ELR (cell line): ENCODE measurements at places on chromosomes 1 and 21.

- DNase-seq, result no peak
Observed at GRCh38 chr21:31923756-31924155, 50.9 kb downstream of the HUNK start.

DNA sequence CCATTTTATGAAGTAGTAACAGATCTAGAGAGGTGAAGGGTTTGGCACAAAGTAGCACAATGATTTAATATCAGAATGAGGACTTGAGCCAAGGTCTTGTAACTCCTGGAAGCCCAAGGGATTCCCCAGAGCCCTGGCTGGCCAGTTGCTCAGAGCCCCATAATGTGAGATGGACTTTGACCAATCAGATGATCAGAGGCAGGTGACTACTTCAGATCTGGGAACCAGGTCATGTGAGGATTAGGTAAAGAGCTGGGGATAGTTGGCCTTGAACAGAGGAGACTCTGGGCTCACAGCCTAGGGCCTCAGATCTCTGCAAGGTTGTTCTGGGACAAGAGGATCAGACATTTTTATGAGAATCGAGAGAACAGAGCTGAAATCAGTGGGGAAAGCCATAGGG, 18.9 kb downstream of the SHISAL2A start:
- DNase-seq, result no peak

DNA sequence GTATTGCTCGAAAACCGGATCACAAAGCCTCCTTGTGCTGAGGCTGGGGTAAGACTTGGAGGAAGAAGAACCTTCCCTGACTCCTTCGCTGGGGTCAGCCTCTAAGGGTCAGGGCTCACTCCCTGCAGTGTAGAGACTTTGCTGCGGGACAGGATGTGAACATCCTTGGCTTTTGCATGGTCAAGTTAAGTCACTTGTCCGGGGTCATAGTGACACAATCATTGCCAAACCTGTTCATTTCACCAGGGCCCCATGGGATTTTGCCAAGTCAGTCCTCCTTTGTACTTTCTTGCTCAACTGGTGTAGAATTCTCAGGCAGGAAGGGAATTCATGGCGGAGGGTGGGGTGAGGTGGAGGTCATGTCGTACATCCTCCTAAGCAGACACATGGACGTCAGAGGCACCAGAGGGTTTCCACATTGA, 24.7 kb upstream of the IL10 start:
- DNase-seq, result no peak

DNA sequence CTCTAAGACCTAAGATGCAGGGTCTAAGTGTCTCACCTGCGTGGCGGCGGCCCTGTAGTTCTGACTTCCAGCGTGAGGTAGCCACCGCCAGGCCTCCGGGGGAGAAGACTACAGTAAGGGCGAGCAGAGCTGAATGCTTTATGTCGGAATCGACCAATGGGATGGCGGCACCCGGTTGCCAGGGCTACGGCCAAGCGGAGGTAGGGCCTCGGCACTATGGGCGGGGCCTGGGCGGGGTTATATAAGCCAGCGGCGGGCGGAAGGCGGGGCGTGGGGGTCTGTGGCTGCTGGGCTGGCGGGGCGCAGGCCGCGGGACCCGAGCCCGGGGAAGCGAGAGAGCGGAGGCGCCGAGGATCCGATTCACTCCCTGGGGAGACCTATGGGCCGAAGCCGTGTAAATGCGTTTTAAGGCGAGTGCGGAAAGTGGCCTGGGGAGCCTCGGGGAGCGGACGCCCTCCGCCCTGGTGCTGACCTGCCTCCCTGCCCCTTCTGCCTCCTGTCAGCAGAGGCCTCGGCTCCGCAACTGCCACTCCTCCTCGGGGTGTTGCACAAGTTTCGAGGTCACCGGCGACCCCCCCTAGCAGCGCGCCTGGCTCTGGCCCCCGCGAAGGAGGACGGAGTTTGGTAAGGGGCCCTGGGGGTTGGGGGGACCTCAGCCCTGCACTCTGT, at the start of gene AZIN2:
AZIN2 (plus strand) TSS at position 269 of the 669 bp plus-strand sequence. CDS start 1,097 bp downstream, outside the sequence.
- peak; percentile 96 for DNase-seq

- DNase-seq, result no peak
Observed at GRCh38 chr1:220233927-220234326, 38.3 kb downstream of the RAB3GAP2 start.

DNA sequence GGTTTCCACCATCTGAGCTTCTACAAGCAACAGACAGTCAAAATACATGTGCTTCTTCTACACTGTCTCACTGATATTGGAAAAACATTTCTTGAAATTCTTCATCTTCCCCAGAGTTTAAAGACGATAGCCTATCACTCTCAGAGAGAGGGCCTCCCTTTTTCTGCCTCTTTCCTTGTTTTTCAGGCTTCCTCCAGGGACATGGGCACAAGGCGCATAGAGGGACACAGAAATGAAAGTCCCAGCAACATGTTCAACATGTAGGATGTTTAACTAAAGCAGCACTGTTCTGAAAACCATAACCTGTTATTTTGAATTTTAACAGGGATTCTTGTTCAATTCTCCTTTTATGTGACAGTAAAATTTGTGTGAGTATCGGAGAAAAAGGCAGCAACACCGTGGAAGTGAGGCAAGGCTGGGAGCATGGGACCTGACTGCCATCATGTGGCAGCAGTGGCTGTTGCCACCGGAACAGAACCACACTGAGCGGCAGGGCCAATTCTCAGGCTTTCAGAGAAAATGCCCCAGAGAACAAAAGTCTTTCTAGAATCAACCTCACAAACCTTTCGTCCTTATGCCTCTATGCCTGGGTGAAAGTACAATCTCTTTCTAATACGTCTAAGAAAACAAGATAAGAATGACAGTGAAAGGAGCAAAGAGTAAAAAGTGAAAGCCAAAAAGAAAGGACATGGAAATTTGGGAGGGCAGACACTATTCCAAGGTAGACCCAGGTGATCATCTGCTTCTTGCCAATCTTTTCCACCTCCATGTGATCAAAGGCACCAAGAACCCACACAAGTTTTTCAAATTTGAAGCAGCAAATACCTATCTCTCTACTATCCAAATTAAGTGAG, 54.5 kb downstream of the PCNX2 start:
- peak; percentile 33 for DNase-seq

DNA sequence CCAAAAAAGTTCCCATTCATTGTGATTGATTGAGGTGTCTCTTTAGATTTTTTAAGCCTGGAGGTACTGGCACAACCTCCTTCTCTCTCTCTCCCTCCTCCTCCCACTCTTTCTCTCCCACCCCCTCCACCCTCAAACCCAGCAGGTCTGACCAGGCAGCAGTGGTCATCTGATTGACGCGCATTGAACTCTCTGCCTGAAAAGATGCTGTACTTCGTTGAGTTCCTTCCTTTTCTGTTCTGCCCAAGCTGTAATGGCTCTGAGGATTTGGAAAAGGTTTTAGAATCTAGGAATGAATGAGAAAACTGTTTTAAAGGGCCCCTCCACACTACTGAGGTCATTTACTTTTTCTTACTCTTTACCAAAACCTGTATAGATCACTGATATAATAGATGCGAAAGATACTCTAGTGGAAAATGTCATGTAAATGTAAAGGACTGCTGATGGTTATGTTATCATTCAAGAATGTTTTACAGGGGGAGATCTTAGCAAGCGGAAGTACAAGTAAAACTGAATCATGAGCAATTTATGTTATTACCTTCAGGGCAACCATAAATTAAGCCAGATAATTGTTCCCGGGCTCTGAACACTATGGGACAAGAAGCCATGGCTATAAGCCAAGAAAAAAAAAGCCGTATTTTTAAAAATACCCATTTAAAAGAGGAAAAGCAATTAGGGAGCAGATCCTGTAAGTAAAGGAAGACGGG, 25.2 kb upstream of the DYRK1A start:
- DNase-seq, result peak; percentile 89

DNA sequence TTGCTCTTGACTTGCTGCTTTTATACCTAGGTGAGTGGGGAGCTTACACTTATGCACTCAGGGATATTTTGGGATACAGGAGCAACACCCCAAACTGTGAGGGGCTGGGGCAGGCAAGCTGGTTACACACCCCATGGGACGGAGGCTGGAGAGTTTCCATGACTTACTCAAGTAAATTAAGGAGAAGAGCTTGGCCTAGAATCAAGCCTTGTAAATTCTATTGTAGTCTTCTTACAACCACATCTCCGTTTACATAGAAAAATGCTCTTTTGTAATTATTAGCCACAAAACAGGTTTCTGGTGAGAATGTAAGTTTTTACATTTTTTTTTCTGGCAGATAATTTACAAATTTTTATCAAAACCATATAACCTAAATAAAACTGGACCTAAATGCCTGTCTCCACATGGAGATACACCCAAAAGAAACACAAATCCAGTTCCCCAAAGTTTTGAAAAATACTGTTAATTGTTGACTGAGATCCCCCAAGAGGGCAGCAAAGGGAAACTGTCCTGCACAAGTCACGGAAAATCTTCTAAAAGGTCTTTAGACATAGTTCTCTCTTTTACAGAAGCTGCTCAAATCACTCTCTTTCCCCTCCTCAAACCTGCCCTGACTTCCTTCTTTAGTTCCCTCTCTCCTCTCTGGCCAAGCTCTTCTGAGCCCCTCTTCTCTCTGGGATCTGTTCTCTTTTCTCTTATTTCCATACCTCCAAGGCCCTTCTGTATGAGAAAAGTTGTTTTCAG, 134.0 kb downstream of the HIVEP3 start:
- no peak for DNase-seq

DNA sequence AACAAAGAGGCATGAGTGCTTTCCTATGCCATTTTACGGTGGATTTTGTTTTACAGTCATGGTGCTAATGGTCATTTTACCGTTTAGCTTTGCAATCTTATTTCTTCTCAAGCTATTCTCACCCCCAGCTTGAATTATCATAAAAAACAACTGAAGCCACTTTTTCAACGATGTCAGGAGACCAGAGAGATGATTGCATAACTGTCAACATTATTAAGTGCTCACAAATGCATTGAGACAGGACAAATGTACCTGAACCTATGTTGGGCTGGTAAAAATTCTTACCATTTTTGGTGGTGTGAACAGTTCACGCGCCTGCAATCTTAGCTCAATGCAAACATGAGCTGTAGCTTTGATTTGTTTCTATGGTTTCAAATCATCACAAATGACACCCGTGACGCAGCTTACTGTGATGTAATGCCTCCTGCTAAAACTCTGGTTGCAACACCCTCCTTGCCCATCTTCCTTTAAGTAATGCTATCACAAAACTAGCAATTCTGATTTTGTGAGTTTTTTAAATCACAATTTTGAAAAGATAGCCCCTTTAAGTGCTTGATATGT, 104.4 kb downstream of the UCHL5 start:
- DNase-seq, result no peak

DNA sequence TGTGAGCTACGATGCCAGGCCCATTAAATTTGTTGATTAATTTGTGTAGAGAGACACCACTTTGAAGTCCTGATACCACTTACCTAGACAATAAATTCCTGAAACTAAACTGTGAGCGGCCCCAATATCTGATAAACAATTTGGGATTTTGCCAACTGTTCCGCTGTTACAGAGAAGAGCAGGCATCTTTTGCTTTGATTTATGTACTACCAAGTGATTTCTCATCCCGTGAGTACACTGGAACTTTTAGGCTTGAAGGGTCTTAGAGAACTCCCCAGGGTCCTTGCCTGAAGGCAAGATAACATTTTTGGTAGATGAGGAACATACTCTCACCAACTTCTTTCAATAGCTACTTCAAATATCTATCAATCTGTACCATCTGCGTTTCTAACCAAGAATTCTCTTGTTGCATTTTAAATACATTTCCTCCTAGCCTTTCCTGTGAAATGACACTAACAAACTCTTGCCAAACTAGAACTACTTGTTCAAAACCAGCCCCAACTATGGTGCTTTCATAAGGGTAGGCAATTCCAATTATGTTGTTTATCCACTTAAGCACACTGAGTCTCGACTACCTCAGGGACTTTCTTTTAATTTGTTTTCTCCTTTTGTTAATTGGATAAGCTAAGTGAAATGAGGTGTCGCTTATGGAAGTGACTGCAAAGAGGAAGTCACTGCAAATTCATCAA, 23.2 kb upstream of the SLC30A1 start:
- no peak for DNase-seq

DNA sequence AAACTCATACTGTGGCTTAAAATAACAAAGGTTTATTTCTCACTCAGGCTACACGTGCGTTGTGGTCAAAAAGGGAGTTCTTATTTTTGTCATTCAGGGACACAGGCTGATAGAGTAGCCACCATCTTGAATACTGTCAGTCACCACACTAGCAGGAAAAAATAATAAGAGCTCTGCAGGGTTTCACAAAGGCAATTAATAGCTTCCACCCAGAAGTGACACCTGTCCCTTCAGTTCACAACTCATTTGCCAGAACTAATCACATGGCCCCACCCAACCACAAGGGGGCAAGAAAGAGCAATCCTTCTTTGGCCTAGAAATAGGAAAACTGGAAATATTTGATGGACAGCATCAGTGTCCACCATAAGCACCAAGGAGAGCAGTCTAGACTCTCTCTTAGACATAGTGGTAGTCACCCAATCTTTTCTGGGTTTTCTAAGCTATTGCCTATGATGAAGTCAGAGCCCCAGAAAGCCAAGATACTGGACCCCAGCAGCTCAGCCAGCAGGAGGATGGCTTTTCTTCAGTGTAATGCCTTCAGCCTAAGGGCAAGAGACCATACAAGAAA, 8.2 kb downstream of the HAPLN2 start:
- DNase-seq, result peak; percentile 73

DNA sequence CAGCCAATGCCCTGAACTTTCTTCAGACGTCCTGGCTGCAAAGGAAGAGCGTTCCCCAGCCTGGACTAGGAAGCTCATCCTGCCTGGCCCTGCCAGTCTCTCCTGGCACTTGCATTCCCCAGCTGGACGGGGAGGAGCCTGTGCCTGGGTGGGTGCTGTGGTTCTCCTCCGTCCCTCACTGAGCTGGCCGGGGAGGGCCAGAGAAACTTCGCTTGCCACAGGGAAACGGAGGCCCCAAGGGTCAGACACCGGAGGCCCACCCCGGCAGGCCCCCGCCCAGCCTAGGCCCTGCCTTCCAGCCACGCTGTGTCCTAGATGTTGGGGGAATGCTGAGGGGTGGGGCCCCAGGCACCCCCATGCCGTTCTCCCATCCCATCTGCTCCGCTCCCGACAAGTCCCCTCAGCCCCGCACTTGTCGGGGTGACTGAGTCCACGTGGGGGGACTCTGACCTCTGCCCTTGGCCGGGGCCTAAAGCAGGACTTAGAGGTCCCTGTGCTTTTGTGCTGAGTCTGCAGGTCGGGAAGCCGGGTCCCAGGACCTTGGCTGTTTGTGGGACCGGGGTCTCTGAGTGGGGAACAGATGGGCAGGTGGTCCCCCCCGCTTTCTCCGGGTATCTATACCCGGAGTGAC, 4.8 kb downstream of the FTCD start:
- no peak for DNase-seq

DNA sequence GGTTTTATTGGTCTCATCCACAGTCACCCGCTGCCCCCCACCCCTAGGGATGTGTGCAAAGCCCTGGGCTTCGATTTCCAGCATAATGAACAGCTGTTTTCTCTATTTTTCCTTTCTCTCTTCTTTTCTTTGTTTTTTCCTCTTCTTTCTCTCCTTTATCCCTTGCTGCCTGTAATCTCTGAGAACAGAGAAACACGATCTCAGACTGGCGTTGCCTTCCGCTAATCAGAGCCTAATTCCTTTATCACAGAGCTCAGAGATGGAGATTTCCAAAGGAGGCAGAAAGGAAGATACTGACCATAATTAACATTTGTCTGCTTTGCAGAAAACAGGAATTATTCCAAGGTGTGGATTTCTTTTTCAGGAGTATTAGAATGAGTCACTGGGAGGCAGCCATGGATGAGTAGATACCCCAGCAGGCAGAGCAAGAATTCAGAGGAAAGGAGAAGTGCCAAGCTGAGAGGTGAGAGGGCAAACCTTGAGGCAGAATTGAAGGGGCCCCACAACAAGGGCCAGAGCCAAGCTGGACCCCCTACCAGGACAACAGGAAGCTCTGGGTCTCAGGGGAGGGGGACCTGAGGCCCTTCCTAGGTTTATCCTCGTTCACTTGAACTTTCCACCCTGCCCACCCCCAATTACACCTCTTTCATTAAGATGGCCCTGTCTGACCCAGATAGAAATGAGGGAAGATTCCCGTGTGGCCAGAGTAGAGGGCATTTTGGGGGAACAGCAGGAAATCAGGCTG, 33.3 kb downstream of the MATN1 start:
- no peak for DNase-seq
